ENCODE measurements at places on chromosomes 7 and 10. TPM values are rescaled to one million over a fixed set of nuclear protein-coding genes. Genes with fewer than 3 reads are reported as not detected.

GRCh38 chr7:28726555-28726954 lies 231.6 kb downstream of the TRIL start:
- DNase-seq = no peak
- H3K27me3 ChIP-seq = no peaks in the 10 kb centered on the region
- peaks cover 9% of the 10 kb centered on the region for H3K4me1 ChIP-seq
- no peak overlapping the region for H3K27ac ChIP-seq
- no peak overlapping the region for H3K4me3 ChIP-seq
- H3K36me3 ChIP-seq = no peaks in the 10 kb centered on the region

- no peaks in the 10 kb centered on the region for H3K4me1 ChIP-seq
- no peak for DNase-seq
- H3K27me3 ChIP-seq = no peaks in the 10 kb centered on the region
These were observed 121.4 kb downstream of the HIPK2 start for GRCh38 chr7:139656387-139656786.

DNA sequence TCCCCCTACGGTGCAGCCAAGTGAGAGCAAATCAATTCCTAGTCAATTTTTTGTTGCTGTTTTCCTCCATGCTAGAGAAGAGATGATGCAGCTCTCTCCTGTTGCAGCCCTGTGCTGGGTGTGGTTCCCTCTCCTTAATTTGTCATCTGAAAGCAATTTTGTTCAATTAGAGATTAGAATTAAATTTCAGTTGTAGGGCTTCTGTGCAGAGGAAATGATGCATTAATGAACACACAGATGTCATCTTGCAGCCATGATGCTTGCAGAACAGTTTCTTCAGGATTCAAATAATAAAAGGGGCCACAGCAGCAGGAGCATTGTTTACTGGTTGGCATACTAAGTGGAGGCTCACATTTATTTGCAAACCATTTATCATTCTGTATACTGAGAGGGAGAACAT lies 266.0 kb downstream of the AUTS2 start:
- no peak overlapping the region for H3K4me3 ChIP-seq
- no peaks in the 10 kb centered on the region for H3K36me3 ChIP-seq
- no peak overlapping the region for H3K27ac ChIP-seq
- H3K27me3 ChIP-seq = no peaks in the 10 kb centered on the region
- DNase-seq = no peak

DNA sequence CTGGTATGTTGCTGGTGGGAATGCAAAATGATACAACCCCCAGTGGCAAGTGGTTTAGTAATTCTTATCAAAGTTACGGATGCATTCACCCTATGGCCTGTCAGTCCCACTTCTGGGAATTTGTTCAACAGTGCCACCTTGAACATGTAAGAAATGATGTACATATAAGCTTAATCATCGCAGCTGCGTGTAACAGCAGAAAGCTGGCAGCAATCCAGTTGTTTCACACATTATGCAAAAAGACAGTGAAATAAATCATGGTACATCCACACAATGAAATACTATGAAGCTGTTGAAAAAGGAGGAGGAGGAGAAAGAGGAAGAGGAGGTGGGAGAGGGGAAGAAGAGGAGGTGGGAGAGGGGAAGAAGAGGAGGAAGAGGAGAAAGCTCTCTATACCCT lies 76.2 kb upstream of the MYL10 start:
- DNase-seq = no peak
- no peaks in the 10 kb centered on the region for H3K4me1 ChIP-seq
- peaks cover 3% of the 10 kb centered on the region for H3K27me3 ChIP-seq
- no peaks in the 10 kb centered on the region for H3K36me3 ChIP-seq
- H3K4me3 ChIP-seq = no peak overlapping the region
- H3K27ac ChIP-seq = no peak overlapping the region

DNA sequence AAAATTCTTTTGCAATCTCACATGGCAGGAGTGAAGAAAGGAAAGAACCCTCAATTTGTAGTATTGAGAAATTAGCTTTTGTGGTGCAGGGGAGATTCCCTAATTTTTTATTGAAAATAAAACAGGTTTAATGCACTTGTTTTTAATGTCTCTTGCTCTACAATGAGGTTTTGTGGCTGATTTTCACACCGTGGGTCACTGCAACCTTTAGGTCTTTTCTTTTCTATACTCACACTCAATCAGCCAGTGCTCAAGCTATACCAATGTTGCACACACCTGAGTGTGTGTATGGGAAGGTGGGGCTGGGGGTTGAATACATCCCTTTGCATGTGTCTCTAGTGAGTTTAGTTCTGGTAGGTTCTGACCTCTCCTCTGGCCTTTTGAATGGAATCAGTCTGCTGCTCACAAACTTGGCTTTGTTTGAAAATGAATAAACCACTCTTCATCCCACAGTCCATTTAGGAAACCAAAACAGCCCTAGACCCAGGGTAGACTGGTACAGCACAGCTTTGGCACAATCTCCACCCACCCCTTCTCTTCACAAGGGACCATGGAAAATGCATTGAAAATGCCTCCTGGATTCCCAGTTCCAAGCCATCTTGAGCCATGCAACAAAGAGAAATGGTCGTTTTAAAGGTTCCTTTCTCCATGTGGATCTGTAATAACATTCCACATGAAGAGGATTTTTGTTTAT lies 411.5 kb downstream of the SFMBT2 start:
- no peak overlapping the region for H3K4me3 ChIP-seq
- no peak for DNase-seq
- H3K4me1 ChIP-seq = no peaks in the 10 kb centered on the region
- H3K27me3 ChIP-seq = no peaks in the 10 kb centered on the region
- H3K36me3 ChIP-seq = no peaks in the 10 kb centered on the region

GRCh38 chr10:3787016-3787400 lies 2.0 kb upstream of the KLF6 start:
- no peak overlapping the region for H3K27ac ChIP-seq
- H3K27me3 ChIP-seq = no peaks in the 10 kb centered on the region
- no peaks in the 10 kb centered on the region for H3K4me1 ChIP-seq
- no peaks in the 10 kb centered on the region for H3K36me3 ChIP-seq
- H3K4me3 ChIP-seq = no peak overlapping the region

DNA sequence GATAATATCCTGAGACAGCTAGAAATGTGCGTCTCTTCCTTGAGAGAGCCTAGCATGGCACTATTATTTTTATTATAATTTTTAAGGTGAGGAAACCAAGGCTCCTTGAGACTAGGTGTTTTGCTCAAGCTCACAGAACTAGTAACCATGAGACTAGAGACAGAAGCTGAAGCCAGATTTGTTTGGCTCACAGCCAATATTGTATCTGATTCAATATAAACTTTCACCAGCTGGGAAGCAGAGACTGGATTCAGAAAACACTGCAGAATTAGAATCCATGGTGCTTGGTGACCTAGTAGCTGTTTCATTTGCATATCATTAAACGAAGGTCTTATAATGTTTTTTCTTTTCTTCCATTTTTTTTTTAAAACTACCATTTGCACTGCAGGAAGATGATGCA lies 64.4 kb downstream of the DNAJB9 start:
- DNase-seq = no peak
- no peak overlapping the region for H3K27ac ChIP-seq
- H3K4me1 ChIP-seq = no peaks in the 10 kb centered on the region
- H3K36me3 ChIP-seq = no peaks in the 10 kb centered on the region

GRCh38 chr10:12589791-12590190 lies 240.4 kb downstream of the CAMK1D start:
- no peak overlapping the region for H3K27ac ChIP-seq
- DNase-seq = no peak
- H3K4me1 ChIP-seq = no peaks in the 10 kb centered on the region
- no peaks in the 10 kb centered on the region for H3K36me3 ChIP-seq

DNA sequence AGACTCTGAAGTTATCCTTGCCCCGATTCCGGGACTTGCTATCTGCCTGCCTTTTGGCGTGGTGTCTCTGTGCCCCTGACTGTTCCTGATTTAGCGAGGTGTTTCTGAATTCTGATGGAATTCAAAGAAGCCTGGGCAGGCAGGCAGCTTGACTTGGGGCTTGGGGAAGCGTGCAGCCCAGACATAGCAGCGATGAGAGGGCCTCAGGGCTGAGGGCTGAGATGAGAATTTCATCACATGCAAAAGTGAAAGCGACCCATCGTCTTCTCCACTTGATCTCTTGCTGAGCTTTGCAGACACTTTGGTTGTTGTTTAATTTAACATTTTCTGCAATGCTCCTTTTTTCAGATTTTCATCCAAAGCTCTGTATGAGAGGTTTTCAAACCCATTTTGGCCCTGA lies 57.8 kb downstream of the TCF7L2 start:
- DNase-seq = no peak
- no peaks in the 10 kb centered on the region for H3K36me3 ChIP-seq

DNA sequence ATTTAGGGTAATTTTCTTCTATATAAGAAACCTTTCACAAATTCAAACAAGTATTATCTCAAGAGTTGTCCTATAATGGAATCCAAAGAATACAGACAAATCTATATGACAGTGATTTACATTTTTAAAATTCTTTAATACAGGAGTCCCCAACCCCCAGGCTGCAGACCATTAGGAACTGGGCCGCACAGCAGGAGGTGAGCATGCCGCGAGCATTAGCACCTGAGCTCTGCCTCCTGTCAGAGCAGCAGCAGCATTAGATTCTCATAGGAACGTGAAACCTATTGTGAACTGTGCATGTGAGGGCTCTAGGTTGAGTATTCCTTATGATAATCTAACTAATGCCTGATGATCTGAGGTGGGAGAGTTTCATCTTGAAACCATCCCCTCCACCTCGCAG lies 37.7 kb downstream of the SNX13 start:
- H3K27me3 ChIP-seq = no peaks in the 10 kb centered on the region
- no peak overlapping the region for H3K4me3 ChIP-seq
- no peak overlapping the region for H3K27ac ChIP-seq
- H3K36me3 ChIP-seq = no peaks in the 10 kb centered on the region

DNA sequence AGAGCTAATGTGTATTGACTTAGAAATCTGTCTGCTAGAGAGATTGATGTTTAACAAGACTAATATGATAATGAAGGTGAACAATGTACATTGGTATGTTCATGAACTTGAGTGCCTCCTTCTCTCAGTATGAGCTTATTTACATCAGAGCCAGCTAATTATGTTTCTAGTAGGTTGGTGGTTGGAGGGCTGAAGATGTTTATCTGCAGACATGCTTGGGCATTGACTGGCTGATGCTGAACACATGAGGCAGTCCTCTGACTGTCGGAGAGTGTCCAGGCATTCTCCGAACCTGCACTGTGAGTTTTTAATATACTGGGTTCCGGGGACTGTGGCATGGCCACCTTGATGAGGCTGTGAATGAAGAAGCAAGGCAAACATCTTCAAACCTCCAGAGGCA lies 47.5 kb downstream of the BMPER start:
- DNase-seq = no peak
- no peaks in the 10 kb centered on the region for H3K27me3 ChIP-seq
- H3K4me3 ChIP-seq = no peak overlapping the region
- H3K27ac ChIP-seq = no peak overlapping the region

Gene ATP6V1F
- total RNA-seq = 83.7 TPM

DNA sequence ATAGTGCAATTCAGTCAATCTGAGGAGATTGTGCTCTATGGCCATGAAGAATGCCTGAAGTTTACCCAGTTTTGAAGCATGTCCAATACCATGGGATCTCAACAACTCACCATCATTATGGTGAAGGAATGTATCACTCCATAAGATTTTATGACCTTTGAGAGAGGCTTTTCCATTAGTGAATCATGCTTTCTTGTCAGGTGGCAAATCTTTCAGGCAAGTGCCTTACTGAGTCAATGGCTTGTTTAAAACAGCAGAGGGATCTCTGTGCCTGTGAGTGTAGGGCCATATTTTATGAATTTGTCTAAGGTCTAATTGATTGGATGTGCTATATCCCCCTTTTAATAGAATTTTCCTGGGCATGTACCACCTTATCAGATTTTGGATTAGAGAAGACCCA lies 131.5 kb downstream of the CCDC7 start:
- H3K27ac ChIP-seq = no peak overlapping the region
- no peak for DNase-seq
- H3K27me3 ChIP-seq = no peaks in the 10 kb centered on the region

Gene SAP25
- 7.5 TPM for total RNA-seq

GRCh38 chr10:101217044-101217425 lies 12.2 kb downstream of the LBX1 start:
- no peaks in the 10 kb centered on the region for H3K4me1 ChIP-seq
- H3K27me3 ChIP-seq = no peaks in the 10 kb centered on the region
- H3K27ac ChIP-seq = no peak overlapping the region

DNA sequence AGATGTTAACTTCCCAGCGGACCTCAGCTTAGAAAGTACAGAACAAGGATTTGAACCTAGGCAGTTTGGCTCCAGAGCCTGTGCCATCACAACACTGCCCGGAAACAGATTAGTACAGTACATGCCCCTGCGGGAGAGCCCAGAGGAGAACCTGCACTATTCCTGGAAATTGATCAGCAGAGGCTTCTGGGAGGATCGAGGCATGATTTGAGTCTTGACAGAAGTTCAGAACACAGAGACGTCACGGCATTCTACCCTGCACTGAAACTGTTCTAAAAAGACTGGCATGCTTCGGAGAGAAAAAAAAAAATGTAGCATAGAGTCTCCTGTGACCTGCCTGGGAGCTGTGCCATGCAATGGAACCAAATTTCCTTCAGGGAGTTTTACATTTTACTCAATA lies 9.2 kb upstream of the IL6 start:
- no peaks in the 10 kb centered on the region for H3K4me1 ChIP-seq
- H3K4me3 ChIP-seq = no peak overlapping the region
- no peak for DNase-seq
- H3K27ac ChIP-seq = peak overlapping the region; percentile 86
- no peaks in the 10 kb centered on the region for H3K36me3 ChIP-seq

GRCh38 chr7:139032473-139032872 lies 3.4 kb downstream of the ZC3HAV1L start:
- no peaks in the 10 kb centered on the region for H3K4me1 ChIP-seq
- no peak overlapping the region for H3K4me3 ChIP-seq
- no peaks in the 10 kb centered on the region for H3K27me3 ChIP-seq
- DNase-seq = no peak

DNA sequence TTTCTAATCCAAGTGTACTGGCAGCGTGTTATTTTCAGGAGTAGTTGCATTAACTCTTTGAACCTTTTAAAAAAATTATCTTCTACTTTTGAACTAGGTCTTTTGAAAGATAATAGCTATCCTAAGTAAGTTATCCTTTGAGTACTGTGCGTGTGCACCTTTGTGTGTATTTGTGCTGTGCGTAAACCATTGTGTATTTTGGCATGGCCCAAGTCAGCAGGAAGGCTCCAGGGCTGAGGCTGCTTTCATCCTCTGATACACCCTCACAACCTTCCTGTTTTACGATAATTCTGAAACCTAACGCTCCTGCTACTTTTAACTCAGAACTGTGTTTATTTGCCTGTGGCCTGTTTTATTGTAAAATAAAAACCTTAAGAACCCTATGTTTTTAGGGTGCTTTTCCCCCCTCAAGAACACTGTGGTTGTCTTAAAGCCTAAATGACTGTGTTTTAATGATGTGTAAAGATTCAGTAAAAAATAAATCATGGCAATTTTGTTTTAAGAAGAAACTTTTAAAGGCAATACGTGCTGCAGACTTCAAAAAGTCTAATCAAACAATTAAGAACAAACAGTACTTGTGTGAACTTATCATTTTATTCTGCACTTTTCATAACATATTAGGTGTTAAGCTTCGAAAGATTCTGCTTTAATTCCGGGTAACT lies 57.5 kb downstream of the HDAC9 start:
- no peak for DNase-seq
- H3K4me1 ChIP-seq = peaks cover 3% of the 10 kb centered on the region
- no peak overlapping the region for H3K4me3 ChIP-seq
- no peak overlapping the region for H3K27ac ChIP-seq
- H3K27me3 ChIP-seq = no peaks in the 10 kb centered on the region

GRCh38 chr7:2116989-2117591 lies 115.7 kb downstream of the MAD1L1 start:
- no peaks in the 10 kb centered on the region for H3K27me3 ChIP-seq
- H3K36me3 ChIP-seq = no peaks in the 10 kb centered on the region
- no peak for DNase-seq
- no peak overlapping the region for H3K4me3 ChIP-seq
- H3K4me1 ChIP-seq = no peaks in the 10 kb centered on the region

Gene CRYGN
- 0.84 TPM for total RNA-seq

All from aorta (tissue), 5 donors.